Aorta (tissue), 5 donors: ENCODE measurements at places on chromosomes 3 and 15. TPM values are rescaled to one million over a fixed set of nuclear protein-coding genes. Genes with fewer than 3 reads are reported as not detected.
A peak's percentile ranks its signal among the peaks of the same experiment; 100 is the strongest.

WWTR1 gene
- 115 TPM for polyA plus RNA-seq

TRH gene
- polyA plus RNA-seq, result not detected

TLR9 gene
- polyA plus RNA-seq, result not detected

HYAL1 gene
- 1.6 TPM for polyA plus RNA-seq

RLBP1 gene
- not detected for polyA plus RNA-seq

NAA80 gene
- polyA plus RNA-seq, result 16.9 TPM

GALNT15 gene
- 12.5 TPM for polyA plus RNA-seq

HOMER2 gene
- 0.50 TPM for polyA plus RNA-seq

TGM5 gene
- not detected for polyA plus RNA-seq

LSM3 gene
- 19.5 TPM for polyA plus RNA-seq

GRCh38 chr3:121988146-121988545, 33.9 kb downstream of the ILDR1 start:
- no peaks in the 10 kb centered on the region for H3K36me3 ChIP-seq
- DNase-seq, result no peak
- no peak overlapping the region for H3K4me3 ChIP-seq

GRCh38 chr15:24008476-24008875, 321.4 kb upstream of the NDN start:
- H3K27me3 ChIP-seq, result no peaks in the 10 kb centered on the region
- DNase-seq, result no peak
- no peaks in the 10 kb centered on the region for H3K36me3 ChIP-seq
- H3K27ac ChIP-seq, result no peak overlapping the region

- no peak overlapping the region for H3K27ac ChIP-seq
- H3K4me1 ChIP-seq, result no peaks in the 10 kb centered on the region
- H3K4me3 ChIP-seq, result no peak overlapping the region
- H3K27me3 ChIP-seq, result no peaks in the 10 kb centered on the region
Measured at GRCh38 chr15:75655931-75656330, 8.2 kb downstream of the SNX33 start.

DNA sequence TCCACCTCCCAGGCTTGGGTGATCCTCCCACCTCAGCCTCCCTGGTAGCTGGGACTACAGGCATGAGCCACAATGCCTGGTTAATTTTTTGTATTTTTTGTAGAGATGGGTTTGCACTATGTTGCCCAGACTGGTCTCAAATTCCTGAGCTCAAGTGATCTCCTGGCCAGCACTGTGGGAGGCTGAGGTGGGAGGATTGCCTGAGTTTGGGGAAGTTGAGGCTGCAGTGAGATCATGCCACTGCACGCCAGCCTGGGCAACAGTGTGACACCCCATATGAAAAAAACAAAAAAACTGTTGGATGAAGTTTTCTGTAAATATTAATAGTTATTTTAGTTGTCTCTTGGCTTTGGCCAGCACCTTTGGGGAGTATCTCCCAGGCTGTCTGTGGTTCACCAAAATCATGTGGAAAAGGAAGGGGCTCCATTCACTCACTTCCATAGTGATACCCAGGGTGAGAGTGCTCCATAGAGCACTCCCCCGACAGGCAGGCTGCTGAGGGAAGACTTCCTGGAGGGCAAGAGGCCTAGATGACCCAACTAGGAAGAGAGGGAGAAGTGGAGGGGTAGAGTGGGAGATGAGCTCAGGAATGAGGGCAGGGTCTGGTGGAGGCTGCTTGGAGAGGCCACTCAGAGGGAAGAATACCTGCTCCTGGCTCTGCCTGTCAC, 47.1 kb downstream of the CDC25A start:
- H3K4me1 ChIP-seq, result no peaks in the 10 kb centered on the region
- no peak for DNase-seq
- H3K4me3 ChIP-seq, result no peak overlapping the region
- H3K27me3 ChIP-seq, result no peaks in the 10 kb centered on the region
- no peaks in the 10 kb centered on the region for H3K36me3 ChIP-seq
- H3K27ac ChIP-seq, result no peak overlapping the region

- no peaks in the 10 kb centered on the region for H3K36me3 ChIP-seq
- DNase-seq, result no peak
- H3K4me1 ChIP-seq, result no peaks in the 10 kb centered on the region
- no peak overlapping the region for H3K4me3 ChIP-seq
- H3K27me3 ChIP-seq, result no peaks in the 10 kb centered on the region
- H3K27ac ChIP-seq, result no peak overlapping the region
Measured at GRCh38 chr15:24607636-24608035, 67.9 kb upstream of the NPAP1 start.

DNA sequence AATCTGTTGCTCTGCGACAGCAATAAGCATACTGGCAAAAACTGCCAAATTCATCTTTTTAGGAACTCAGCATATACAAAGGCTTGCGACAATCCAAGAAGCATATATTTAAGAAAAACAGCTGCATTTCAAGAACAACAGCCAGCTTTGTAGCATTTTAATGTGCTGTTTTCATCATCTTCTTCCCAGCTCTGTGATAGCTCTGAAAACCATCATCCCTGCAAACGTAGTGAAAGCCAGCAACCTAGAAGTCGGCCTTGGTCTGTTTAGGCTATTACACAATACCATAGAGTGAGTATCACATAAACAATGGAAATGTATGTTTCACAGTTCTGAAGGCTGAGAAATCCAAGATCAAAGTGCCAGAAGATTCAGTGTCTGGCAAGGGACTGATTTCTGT, 187.5 kb downstream of the NAALADL2 start:
- H3K4me1 ChIP-seq, result no peaks in the 10 kb centered on the region
- no peak for DNase-seq
- no peak overlapping the region for H3K27ac ChIP-seq
- no peaks in the 10 kb centered on the region for H3K27me3 ChIP-seq
- H3K4me3 ChIP-seq, result no peak overlapping the region

DNA sequence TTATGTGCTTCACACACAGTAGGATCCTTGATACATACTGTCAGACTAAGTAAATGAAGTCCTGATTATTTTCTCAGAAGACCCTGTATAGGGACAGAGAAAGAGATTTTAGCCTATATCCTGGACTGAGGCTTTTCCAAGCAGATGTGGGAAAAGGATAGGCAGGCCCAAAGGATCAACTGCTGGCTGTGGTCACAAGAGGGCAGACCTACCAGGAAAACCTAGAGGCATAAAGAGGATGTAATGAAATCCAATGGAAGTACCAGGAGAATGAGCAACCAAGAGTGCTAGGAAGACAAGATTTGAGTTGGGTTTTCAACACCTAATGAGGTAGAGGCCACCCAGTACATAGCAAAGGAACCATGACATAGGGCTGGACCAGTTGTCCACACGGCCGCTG, 23.1 kb downstream of the DCLK3 start:
- H3K27ac ChIP-seq, result no peak overlapping the region
- H3K4me1 ChIP-seq, result no peaks in the 10 kb centered on the region
- H3K36me3 ChIP-seq, result no peaks in the 10 kb centered on the region
- no peak for DNase-seq

DNA sequence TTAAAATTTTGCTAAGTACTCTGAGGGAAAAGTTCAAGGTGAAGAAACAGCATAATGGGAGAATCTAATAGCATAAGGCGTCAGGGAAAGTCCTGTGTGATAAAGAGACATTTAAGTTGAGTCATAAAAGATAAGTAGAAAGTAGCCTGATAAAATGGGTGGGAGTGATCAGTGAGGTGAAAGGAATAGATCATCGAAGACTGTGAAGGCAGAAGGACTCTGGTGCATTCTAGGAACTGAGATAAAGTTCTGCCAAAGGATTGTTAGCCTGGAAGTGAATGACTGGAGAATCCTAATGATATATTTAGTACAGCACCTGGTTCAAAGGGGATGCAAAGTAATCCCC, 149.9 kb downstream of the CFAP20DC start:
- H3K27ac ChIP-seq, result no peak overlapping the region
- no peaks in the 10 kb centered on the region for H3K4me1 ChIP-seq
- no peak overlapping the region for H3K4me3 ChIP-seq
- H3K36me3 ChIP-seq, result no peaks in the 10 kb centered on the region

GRCh38 chr3:165081183-165081582, 2.9 kb upstream of the SI start:
- no peak overlapping the region for H3K27ac ChIP-seq
- H3K4me1 ChIP-seq, result no peaks in the 10 kb centered on the region
- H3K36me3 ChIP-seq, result no peaks in the 10 kb centered on the region
- no peaks in the 10 kb centered on the region for H3K27me3 ChIP-seq
- H3K4me3 ChIP-seq, result no peak overlapping the region
- no peak for DNase-seq

DNA sequence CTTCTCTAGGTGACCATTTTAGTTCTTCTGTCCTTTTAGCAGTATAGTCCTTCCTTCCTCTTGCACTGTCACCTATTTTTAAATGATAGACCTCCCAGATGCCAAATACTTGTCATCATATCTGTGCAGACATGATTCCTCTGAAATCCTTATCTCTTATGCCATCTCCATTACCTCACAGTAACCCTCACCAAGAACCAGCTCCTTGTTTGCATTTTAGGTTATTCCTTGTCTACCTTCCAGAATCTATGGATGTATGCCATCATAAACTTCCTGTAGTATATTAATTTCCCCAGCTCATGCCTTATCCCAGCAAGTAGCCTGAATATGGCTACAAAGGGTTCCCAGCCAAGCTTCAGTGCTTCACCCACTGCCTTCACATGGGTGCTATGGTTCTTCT, 1347.2 kb downstream of the ROBO1 start:
- no peaks in the 10 kb centered on the region for H3K36me3 ChIP-seq
- no peaks in the 10 kb centered on the region for H3K27me3 ChIP-seq
- DNase-seq, result no peak
- H3K4me3 ChIP-seq, result no peak overlapping the region
- H3K27ac ChIP-seq, result no peak overlapping the region

- no peaks in the 10 kb centered on the region for H3K36me3 ChIP-seq
- H3K27me3 ChIP-seq, result no peaks in the 10 kb centered on the region
- no peak overlapping the region for H3K27ac ChIP-seq
- peaks cover 2% of the 10 kb centered on the region for H3K4me1 ChIP-seq
- DNase-seq, result no peak
- no peak overlapping the region for H3K4me3 ChIP-seq
Measured at GRCh38 chr15:55322467-55322866, 3.4 kb downstream of the PIGB start.

DNA sequence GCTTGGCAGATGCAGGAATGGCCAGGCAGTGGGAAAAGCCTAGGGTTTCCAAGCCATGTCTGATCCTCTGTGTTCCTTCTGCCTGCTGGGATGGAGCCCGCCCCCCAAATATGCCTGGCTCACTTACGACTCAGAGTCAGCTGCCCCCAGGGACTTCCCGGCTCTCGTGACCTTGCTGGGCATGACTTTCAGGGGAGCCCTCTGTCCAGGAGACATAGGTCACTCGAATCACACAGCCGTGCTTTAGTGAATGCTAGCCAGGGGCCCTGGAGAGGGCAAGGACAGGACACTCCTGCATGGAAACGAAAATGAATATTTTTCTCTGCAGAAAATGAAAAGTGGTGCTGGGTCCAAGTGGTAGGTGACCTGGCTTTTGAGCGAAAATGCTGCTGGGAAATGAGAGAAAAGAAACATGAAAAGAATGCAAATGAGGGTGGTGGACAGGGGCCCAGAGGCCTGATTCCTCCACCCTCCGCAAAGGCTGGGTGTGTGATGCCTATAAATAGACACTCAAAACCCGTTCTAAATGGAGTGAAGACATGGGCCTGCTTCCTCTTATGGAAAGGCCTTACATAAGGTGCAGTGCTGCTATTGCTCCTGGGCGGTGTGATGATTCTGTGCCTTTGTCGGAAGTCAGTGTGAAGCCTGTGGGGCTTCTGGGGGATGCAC, 107.4 kb downstream of the APBA2 start:
- H3K4me1 ChIP-seq, result no peaks in the 10 kb centered on the region
- no peak overlapping the region for H3K4me3 ChIP-seq

DNA sequence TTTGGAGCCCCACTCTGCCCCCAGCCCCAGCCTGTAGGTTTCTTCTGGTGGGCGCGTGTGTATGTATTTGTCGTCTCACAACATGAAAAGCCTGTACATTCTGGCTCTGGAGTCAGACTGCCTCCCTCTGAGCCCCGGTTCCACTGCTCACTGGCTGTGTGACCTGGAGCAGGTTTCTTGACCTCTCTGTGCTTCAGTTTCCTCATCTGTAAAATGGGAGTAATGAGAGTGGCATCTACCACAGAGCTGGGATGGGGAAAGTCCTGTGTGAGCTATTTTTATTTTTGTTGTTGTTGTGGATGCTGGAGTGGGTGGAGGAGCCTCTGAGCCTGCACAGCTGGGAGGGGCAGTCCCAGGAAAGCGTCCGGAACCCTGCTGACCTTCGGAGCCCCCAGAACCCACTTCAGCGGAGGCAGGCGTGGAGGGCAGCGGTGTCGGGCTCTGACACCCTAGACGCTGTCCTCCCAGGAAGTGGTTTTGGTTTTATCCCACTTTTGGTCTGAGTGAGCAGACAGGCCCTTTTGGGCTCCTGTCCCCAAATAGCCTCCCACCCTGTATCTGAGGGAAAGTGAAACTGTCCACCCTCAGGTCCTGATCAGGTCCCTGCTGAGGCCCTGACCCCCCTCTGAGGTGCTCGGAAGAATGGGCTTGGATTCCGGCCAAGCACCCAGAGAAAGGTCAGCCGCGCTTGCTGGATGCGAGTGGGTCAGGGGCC, 103.5 kb downstream of the CHSY1 start:
- DNase-seq, result peak; percentile 73
- H3K27me3 ChIP-seq, result no peaks in the 10 kb centered on the region
- H3K36me3 ChIP-seq, result no peaks in the 10 kb centered on the region

DNA sequence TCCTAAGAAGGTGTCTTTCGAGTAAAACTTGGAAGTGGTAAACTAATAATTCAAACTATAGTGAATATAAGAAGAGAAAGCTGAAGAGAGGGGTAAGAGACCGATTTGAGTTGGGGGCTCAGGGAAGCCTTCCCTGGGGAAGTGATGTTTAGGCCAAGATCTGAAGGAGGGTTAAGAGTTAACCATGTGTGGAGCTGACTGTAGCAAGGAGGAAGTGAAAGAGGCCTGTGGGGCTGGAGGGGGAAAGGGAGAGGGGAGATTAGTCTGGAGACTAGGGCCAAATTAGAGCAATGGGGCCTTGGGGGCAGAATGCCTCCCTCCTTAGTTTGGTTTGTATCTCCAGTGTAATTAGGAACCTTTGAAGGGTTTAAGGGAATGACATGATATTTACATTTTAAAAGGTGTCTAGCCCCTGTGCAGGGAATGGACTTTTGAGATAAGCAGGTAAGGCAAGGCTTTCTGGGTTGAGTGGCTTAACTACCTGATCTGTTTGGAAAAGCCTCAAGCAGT, 2.2 kb downstream of the ZNF592 start:
- H3K36me3 ChIP-seq, result no peaks in the 10 kb centered on the region
- no peaks in the 10 kb centered on the region for H3K27me3 ChIP-seq
- H3K4me3 ChIP-seq, result no peak overlapping the region
- no peaks in the 10 kb centered on the region for H3K4me1 ChIP-seq
- H3K27ac ChIP-seq, result peak overlapping the region; percentile 21

GRCh38 chr15:94701281-94701985, 470.1 kb downstream of the MCTP2 start:
- no peaks in the 10 kb centered on the region for H3K36me3 ChIP-seq
- DNase-seq, result no peak
- no peak overlapping the region for H3K27ac ChIP-seq
- H3K27me3 ChIP-seq, result no peaks in the 10 kb centered on the region
